NCI-H460 (cell line): ENCODE measurements at places on chromosomes 4 and X. TPM values are rescaled to one million over a fixed set of nuclear protein-coding genes. Genes with fewer than 3 reads are reported as not detected.

Gene BMP3
- not detected in 2 replicates for total RNA-seq

Gene TMEM129
- 24.5 and 27.5 TPM in 2 replicates for total RNA-seq

Gene BEX5
- total RNA-seq, result 1.7 and 3.0 TPM in 2 replicates

GRCh38 chrX:53767544-53767943, 81.0 kb upstream of the HUWE1 start:
- no peak for DNase-seq

- DNase-seq, result no peak
Observed at GRCh38 chrX:11180571-11180970, 69.4 kb downstream of the HCCS start.

GRCh38 chr4:48307528-48307927, 33.8 kb upstream of the SLAIN2 start:
- DNase-seq, result no peak

DNA sequence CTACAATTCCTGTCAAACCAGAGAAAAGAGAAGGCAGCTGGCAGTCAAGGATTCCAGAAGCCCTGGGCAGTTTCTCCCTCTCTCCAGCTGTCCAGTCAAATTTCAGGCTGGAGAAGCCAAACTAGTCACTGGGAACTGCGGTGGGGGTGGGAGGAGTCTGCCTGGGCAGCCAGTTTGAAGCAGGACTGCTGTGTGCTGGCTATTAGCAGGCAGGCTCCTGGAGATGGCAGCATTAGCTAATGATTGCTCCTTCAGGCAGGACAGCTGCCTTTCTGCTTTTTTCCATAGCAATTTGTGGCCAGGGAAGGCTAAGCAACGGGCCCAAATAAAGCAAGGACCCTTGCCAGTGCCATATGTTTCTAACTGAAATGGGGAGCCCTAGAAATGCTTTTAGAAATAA, 44.7 kb upstream of the FGF13 start:
- peak; percentile 7 for DNase-seq

- DNase-seq, result no peak
Observed at GRCh38 chr4:113962016-113962347, 17.5 kb downstream of the ARSJ start.

DNA sequence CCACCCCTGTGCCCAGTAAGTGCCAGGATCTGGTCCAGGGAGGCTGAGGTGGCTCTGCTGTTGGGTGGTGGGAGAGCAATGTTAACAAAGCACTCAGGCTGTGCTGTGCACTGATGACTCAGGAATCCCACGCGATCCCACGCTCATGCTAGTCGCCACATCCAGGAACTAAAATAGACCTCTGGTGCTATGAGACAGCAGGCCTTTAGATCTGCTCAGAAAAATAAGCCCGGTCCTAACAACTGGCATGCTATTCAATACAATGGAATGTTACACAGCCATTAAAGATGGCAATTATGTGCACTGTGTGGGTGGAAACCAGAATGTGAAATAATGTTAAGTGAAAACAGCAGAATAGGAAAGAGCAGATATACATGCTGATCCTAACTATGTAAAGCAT, 26.0 kb downstream of the ARL13A start:
- peak; percentile 83 for DNase-seq

DNA sequence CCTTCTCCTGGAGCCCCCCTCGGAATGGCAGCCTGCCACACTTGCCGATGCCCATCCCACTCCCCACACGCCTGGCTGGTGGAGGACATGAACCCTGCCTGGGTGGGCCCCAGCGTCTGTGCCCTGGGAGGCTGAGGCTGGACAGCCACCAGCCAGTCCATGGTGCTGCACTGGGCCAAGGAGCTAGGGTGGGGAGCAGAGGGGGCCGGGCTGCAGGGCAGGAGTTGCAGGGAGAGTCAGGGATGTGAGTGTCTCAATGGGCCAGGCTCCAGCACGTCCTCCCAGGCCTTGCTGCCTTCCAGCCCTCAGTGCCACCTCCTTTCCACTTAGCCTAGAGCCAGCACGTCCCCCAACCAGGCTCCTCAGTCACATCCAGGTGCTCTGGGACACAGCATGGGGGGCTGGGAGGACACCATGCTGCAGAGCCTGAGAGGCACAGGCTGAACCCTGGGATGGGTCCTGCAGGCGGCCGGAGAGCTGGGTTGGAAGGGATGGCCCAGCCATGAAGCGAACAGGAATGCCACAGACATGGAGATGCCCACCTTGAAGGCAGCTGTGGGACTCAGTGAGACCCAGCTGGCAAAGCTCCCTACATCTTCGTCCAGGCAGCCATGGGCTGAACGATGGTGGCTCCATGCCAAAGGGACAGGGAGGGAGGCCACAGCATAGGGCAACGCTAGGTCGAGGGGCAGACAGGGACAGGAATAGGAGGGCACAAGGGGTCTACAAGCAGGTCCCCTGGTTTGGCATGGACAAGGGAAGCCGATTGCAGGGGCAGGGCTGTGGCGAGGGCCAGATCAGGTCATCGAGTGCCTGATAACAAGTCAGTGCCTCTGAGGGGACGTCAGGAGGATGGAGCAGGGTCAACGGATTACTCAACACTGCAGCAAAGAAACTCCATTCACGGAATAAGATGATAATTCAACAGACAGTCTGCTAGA, 30.1 kb upstream of the MXD4 start:
- DNase-seq, result no peak

DNA sequence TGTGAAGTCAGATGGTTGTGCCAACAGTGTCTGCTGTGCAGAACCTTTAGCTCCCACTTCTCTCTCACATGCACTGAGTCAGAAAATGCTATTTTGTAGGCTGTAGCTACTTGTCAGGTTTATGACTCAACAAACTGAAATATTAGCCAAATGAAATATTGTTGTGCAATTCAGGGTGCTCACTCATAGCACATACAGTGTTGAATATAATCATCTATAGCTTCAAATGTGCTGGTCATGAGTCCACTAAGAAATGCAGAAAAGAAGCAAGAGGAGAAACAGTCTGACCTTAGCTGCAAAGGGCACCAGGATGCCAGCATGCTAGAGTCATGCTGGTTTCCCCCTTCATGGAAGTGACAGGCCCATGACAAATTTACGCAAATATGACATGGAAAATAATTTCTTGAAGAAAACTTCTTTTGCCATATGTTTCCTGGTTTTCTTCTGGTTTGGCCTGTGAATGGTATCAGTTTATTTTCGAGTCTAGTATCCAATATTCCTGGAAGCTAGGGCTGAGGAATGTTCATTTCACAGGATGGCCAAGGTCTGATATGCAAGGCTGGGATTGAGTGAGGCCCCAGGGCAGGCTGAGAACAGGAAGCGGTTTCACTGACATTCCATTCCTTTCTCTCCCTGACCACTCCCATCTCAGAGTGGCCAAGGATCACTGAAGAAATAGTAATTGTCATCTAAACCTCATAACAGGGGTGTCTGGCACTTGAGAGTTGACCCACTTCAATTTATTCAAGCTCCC, 10.3 kb upstream of the CXCL2 start:
- peak; percentile 96 for DNase-seq

DNA sequence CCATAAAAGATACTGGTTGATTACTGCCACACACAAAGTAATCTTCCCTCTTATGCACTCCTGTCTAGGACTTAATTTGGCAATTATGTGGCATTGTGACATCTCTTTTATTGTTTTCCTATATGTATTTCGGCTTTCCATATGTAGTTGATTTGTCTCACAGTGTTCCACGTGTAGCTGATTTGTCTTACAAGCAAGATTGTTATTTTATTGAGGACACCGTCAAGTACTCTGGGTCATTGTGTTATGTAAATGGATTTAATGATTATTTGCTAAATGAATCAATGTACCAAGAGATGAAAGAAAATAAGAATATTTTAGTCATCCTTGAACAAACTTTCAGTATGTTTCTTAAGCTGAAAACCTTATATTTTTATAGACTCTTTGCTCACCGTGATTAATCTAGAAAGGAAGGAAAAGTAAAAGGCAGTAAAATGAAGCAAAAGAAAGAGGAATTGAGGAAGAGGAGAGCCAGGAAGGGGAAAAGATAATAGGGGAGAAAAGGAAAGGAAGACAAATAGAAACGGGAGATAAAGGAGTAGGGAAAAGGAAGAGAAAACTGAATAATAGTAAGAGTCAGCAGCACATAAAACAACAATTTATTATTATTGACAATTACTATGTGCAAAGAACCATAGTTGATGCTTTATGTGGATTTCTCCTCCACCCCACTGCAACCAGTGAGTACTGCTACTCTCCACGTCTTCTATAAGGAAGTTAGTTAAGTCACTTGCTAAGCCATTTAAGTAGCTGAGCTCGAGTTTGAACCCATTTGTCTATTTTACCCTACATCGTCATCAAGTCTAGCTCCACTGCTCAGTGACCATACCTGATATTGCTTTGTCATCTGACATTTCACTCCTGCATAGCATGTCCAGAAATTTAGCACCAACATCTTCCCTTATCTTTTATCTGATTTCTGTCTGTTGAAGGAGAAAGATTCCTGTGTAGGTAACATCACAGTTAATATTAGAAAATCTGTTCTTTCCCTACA, 336.5 kb downstream of the BMPR1B start:
- no peak for DNase-seq

DNA sequence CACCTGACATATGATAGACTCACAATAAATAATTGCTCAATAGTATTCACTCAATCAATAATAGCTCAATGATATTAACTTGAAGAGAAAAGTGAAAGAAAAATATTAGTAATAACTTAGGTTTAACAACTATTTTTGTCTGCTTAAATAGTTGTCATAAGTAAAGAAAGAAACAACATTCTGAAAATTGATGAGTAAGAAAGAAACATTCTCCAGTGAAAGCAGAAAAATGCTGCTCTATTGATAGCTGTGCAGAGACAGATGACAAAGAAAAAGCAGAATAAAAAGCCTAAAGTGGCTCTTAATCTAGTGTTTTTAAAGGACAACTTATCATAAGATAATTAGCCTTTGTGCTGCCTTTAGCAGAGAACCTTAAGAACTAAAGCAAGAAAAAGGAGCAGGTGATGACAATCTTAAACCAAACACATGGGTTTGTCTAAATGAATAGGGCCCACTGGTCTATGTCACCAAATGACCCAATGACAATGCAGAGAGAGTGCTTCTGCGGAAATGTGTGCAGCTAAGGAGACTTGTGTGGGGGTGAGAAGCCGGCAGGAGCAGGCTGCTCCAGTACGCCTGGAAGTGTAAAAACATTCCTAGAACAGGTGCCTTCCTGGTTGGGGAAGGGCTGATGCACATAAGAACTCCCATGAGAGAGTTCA, 13.2 kb downstream of the HS3ST1 start:
- DNase-seq, result no peak

DNA sequence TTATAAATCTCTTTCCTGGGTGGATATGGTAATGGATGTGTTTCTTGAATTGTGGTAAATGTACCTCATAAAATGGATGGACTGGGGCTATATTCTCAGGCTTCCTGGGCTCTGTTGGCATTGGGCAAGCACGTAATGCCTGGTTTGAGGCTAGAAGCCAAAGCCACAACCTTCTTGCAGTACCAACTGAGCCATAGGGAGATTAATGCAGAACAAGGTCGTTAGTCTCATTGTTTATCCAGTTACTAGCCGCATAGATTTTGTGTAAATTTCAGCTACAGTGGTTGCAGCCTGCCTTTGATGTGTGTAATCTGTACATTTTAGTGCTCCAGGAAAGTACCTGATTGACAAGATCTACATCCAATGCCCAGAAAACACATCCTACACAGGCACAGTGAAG, 7.2 kb upstream of the LEF1 start:
- DNase-seq, result no peak

GRCh38 chr4:97432551-97432950, 710.7 kb downstream of the STPG2 start:
- DNase-seq, result no peak
